Right cardiac atrium (tissue), 5 donors: ENCODE measurements at places on chromosomes 1 and 21.

- DNase-seq: no peak
Observed at GRCh38 chr21:41418956-41419680, 6.9 kb upstream of the MX1 start.

DNA sequence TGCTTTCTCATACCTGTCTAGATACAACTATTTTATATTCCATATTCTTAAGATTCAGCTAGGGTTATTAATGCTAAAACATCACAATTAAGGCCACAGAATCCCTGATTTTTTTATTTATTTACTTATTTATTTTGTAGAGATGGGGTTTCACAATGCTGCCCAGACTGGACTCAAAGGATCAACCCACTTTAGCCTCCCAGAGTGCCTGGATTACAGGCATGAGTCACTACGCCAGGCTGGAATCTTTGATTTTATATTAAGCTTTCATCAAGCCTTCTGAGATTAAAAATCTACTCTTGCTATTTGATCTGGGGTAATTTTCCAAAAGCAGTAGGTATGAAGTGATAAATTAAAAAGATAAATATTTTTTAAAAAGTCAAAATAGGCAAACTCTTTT, 38.9 kb downstream of the MCOLN2 start:
- no peak for DNase-seq

GRCh38 chr1:169090308-169090899, 16.1 kb upstream of the ATP1B1 start:
- DNase-seq: no peak

GRCh38 chr1:43073490-43074230, 98.4 kb downstream of the EBNA1BP2 start:
- DNase-seq: peak; percentile 80

- no peak for DNase-seq
Observed at GRCh38 chr21:44603109-44603875, 2.9 kb downstream of the KRTAP10-7 start.

DNA sequence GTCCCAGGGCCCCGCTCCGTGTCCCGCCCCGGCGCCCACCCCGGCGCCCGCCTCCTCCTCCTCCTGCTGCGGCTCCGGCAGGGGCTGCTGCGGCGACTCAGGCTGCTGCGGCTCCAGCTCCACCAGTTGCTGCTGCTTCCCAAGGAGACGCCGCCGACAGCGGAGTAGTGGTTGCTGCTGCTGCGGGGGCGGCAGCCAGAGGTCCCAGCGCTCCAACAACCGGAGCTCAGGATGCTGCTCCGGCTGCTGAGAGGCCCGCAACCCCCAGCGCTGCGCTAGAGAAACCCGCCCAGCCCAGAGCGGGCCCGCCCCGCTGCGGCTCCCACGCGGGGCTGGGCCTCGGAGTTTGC, 1.1 kb downstream of the CRCT1 start:
- DNase-seq: no peak

DNA sequence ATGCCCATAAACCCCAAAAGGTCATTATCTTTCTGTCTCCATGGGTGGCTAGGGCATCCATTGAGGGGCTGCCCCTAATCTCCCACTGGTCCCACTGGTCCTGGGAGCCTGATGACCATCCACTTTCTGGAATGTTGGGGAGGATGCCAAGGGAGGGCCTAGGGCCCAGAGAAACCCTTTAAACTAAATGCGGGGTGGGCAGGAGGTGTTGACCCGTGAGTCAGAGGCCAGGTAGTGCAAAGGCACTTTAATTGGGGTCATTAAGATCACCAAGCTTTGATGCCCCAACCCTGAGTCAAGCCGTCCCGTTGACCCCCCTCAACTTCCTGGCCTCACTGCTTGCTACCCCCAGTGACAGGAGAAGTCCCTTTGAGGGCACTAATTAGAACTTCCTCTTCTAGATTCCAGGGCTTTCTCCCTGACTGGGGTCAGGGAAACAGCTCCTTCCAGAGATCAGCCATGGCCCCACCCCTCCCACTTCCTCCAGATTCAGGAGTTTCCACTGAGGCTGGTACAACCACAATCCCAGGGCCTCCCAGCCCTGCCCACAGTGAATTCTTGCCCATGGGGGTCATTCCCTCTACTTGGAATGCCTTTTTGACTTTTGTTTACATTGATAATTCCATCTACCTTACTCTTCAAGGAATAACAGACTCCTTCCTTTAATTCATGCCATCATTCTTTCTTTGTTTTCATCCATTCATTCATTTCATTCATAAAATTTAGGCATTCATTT, 15.5 kb upstream of the SERINC2 start:
- DNase-seq: no peak

- DNase-seq: no peak
Observed at GRCh38 chr1:203776636-203777035, 11.7 kb downstream of the LAX1 start.

- DNase-seq: no peak
Observed at GRCh38 chr1:11524465-11525150, 45.7 kb downstream of the DISP3 start.
